ENCODE measurements at places on chromosomes 4 and X.

DNA sequence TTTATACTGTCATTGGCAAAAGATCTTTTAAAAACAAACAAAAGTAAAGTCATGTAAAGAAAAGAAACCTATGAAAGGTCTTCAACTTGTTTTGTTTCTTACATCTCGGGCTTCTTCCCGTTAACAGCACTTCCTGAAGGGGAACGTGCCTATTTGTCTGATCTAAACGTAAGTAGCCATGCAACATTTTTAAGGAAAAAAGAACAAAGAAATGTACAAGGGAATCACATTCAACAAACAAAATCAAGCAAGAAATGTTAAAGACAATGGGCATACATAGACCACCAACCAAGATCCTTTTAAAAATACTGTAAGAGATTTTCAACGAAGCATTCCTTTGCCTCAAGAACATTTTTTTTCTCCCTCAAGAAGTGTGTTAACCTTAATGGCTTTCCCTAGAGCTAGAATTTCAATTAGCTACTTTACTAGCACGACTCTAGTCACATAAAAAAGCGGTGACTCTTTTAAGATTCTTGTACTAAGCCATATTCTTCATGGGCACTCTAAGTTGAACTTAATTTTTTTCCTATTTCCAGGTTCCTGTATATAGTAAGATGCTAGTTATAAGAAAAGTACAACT, 112.0 kb upstream of the TTC29 start:
- no peak for DNase-seq

- DNase-seq: no peak
Measured at GRCh38 chrX:153853180-153853901, 23.0 kb upstream of the PDZD4 start.

- DNase-seq: no peak
Measured at GRCh38 chrX:141341341-141341740, 99.0 kb upstream of the SPANXC start.

DNA sequence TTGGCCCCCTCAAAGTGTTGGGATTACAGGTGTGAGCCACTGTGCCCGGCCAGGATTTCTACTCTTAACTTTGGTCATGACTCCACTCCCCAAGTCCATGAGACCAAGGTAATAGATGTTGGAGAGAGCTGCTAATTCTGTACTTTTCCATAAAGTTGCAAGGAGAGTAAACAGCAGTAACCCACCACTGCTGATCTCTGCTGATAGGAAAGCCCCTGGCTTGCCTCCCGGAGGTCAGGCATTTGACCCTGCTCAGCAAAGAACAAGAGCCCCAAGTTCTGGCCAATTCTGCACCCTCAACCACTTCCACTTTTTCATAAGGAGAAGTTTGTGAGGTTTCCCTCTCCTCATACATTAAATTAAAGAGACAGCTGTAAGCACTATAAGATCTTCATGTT, 143.0 kb downstream of the RASL11B start:
- DNase-seq: no peak

- DNase-seq: no peak
Measured at GRCh38 chrX:55340896-55341433, 76.2 kb upstream of the PAGE3 start.

- no peak for DNase-seq
Measured at GRCh38 chrX:2559124-2559523, 58.3 kb upstream of the DHRSX start.

GRCh38 chr4:133865612-133866327, 335.8 kb downstream of the PABPC4L start:
- DNase-seq: no peak

- no peak for DNase-seq
Measured at GRCh38 chr4:84678976-84679744, 96.2 kb downstream of the CDS1 start.

GRCh38 chr4:1195109-1195671, 22.8 kb upstream of the SPON2 start:
- no peak for DNase-seq

GRCh38 chrX:10722851-10723250, 102.5 kb upstream of the MID1 start:
- DNase-seq: peak; percentile 9

- no peak for DNase-seq
Measured at GRCh38 chrX:57044245-57044644, 48.9 kb upstream of the SPIN3 start.

DNA sequence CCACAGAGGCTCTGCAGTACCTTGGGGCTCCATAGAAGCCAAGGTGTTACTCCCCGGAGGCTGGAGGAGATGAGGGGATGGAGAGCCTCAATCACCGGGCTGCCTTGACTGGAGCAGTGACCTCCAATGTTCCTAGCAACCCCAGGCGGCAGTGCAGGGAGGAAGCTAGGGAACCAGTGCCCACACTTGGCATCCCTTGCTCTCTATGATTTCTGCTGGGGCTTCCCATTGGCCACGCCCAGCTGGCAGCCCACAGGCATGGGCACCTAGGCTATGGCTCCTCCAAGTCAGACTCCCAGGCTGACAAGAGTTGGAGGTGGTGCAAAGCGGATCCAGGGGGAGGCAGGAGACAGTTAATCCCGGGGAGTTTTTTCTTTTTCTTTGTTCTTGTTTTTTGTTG, 229.7 kb downstream of the EVC2 start:
- no peak for DNase-seq

GRCh38 chrX:32788936-32789335, 422.4 kb downstream of the DMD start:
- DNase-seq: no peak

- no peak for DNase-seq
Measured at GRCh38 chr4:168634276-168634802, 137.5 kb downstream of the PALLD start.

DNA sequence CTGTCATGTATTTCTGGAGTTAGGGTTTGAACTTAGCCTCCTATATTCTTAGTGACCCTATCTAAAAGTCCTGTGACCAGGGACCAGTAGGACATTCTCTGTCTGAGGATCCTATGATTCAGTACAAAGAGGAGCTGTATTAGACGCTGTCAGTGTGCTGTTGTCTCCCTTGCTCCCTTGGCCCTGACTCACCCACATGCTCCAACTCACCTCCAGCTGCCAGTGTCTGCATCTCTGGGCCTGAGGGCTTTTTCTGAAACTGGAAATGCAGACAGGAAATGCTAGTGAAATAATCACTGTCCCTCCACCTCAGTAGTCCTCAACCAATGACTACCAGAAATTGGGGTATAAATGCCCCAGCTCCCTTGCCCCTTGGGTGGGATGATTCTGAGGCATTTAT, 535.3 kb upstream of the RPS6KA3 start:
- no peak for DNase-seq

- DNase-seq: no peak
Measured at GRCh38 chr4:53967986-53968385, 96.4 kb downstream of the CHIC2 start.

GRCh38 chr4:120653804-120654573, 268.5 kb downstream of the PRDM5 start:
- DNase-seq: no peak

DNA sequence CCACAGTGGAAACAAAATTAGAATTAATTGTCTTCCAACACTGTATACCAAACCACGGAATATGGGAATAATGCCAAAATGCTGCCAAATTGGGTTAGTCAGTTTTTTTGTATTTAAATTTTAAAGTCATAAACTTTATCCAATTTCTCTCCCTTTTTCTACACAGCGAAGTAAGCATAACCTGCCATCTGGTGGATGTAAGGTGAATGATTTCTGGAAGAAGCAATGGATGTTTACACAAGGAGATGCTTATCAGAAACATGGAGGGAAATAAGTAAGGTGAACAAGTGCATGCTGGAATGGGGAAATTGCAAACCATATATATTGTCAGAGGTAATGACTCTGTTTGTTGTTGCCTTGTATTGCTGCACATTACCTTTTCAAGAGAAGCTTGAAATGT, 691.9 kb downstream of the TECRL start:
- no peak for DNase-seq

DNA sequence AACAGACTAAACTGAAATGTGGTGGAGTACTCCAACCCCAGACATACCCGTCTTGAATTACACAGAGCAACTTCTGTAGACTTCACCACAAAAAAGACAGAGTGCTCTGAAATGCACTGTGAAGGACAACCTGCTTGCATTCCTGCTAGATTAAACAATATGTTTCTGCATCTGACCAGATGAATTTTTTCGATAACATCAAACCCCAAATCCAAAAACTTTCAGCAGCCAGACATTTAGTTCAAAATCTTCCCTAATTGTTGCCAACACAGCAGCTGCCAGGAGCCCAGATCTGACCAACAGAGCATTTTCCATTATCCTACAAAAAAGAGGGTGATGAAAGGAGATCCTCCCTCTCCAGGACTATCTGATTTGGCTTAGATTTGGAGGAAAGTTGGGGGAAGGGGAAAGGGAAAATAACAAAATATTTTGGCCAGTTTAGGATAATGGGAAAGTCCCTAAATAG, 356.5 kb downstream of the PDGFC start:
- no peak for DNase-seq

- DNase-seq: no peak
Measured at GRCh38 chr4:47530801-47531200, 45.7 kb downstream of the ATP10D start.

GRCh38 chr4:54065282-54066087, 1.1 kb upstream of the CHIC2 start:
- DNase-seq: no peak

DNA sequence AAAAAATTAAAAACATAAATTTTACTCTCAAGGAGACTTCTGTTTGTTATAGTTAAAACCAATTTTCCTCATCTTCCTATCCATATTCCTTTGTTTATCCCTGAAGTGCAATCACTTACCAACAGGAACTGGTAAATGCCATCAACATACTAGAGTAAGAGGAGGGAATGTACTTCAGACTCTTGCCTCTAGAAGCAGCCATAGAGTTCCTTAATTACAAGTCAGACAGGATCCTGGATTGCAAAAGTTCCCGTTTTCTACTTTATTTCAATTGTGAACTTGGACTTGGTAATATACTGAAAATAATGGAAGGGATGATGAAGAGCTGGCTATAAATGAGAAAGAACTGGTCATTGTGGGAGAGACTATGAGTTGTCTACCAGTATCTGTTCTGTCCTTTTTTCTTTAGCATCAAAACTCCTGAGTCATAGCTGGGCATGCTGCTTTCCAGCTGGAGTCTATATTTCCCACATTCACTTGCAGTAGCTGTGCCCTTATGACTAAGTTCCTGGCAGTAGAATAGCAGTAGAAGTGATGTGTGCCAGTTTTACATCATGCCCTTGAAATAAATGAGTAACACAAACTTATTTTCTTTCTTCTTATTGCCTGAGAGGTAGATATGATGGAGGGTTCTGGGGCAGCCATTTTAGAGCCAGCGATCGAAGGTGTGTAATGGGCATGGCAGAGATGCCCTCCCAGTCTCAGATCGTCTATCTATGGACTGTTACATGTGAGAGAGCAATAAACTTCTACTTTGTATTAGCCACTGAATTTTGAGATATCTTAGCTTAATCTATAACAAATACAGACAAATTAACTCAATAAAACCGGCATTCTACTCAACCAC, 26.8 kb upstream of the SPARCL1 start:
- DNase-seq: no peak

DNA sequence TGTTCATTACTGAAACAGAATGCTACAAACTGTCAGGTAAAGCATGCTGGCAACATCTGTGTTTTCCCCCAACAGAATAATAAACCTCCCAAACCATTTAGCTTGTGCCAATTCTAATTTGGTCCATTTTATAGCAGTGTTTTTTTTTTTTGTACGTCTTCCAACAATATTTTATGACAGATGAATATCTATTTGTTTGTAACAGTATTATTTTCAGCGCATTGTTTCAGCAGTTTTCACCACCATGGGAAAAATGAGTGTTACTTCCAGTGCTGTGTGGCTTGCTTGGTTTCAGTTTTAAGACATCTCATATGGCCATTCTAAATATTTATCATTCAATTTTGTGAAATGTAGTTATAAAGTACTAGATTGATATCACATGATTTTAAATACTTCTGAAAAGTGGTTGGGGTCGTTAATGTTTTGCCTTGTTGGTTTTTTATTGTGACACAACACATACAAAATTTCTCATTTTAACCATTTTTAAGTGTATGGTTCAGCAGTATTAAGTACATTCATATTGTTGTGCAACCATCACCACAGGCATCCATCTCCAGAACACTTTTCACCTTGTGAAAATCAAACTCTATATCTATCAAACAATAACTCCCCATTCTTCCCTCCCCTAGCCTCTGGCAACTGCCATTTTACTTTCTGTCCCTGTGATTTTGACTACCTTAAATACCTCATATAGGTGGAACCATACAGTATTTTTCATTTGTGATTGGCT, 25.6 kb upstream of the TBC1D19 start:
- no peak for DNase-seq

- peak; percentile 21 for DNase-seq
Measured at GRCh38 chrX:153724252-153725038, at the start of the genes ABCD1 and BCAP31. Gene ABCD1, plus strand, starts transcription at chrX:153724856. Its CDS starts 411 bp downstream, at chrX:153725267. Gene BCAP31, minus strand, starts transcription at chrX:153724387. Its CDS starts 1,143 bp downstream, at chrX:153723244.

DNA sequence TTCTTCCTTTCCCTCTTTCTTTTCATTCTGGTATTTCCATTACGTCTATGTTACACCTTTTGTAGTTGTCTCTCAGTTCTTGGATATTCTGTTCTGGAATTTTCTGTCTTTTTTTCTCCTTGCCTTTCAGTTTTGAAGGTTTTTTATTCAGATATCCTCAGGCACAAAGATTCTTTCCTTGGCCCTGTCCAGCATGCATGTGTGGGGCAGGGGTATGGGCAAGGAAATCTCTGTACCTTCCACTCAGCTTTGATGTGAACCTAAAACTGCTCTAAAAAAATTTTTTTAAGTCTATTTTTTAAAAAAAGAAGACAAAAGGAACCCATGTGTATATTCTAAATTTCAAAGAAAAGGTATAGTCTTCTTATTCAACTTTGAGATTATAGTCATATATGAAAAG, 180.5 kb downstream of the SOWAHB start:
- no peak for DNase-seq

DNA sequence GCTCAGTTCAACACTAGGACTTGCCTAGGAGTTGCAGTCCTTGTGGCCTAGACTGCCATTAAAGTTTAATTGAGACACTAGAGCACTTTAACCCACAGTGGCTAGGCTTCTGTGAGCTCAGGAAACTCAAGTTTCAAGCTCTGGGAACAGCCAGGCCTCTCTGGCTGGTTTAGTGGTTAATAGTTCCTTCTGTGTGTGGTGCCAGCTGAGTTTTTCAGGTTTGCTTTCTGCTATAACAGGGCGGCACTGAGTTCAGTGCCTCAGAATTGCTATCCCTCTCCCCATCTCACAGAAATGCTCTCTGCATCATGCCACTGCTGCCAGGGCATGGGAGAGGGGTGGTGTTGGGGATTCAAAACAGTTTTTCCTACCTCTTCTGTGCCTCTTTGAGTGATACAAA, 15.9 kb downstream of the MMAA start:
- no peak for DNase-seq

All from nucleus accumbens (tissue), 56 donors.